Left renal pelvis (tissue), 4 donors: ENCODE measurements at places on chromosomes 2 and 18. TPM values are rescaled to one million over a fixed set of nuclear protein-coding genes. Genes with fewer than 3 reads are reported as not detected.

HOXD12 gene
- 0.86 TPM for polyA plus RNA-seq

SIX2 gene
- 26.4 TPM for polyA plus RNA-seq

MAP3K19 gene
- 0.63 TPM for polyA plus RNA-seq

PGAP1 gene
- polyA plus RNA-seq: 28.3 TPM

PROM2 gene
- polyA plus RNA-seq: 50.5 TPM

GRCh38 chr18:35999925-36000324, 27.4 kb downstream of the RMP24 start:
- DNase-seq: no peak

DNA sequence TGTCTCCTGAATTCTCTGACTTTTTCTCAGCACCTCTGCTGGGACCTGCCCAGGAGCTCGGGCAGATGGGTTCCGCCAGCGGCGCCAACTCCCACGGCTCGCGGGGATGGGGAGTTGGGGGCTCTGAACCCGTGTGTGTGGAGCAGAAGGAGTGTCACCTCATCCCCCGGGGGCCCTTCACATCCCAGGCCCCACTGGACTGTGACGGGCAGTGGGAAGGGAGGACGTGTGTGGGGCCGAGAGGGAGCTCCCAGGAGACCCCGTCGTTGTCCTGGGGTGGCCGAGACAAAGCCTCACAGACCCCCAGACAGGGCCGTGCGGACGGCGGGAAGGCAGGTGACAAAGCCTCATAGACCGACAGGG, 130.0 kb upstream of the CTDP1 start:
- no peak for DNase-seq

- DNase-seq: no peak
Measured at GRCh38 chr2:33442528-33443079, 33.8 kb upstream of the RASGRP3 start.

DNA sequence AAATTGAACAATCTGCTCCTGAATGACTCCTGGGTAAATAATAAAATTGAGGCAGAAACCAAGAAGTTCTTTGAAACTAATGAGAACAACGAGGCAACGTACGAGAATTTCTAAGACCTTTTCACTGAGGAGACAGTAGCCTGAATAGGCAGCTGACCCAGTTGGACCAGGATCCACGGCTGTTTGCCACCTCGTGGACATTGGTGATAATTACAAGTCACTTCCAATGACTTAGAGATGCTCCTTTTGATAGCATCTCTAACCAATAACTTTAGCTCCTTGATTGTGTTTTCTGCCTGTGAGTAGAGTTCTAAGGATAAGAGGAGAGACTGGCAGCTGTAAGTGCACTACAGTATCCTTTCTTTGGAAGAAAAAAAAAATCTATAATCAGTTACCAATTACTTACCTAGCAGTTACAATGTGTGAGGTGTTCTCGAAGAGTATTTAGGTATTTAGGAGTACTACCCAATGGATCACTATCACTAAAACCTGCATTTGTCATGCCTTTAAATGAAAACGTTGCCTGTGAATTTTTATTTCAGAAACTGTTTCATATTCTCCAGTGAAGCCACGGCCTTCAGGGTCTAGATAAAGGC, 31.3 kb upstream of the CNTNAP5 start:
- no peak for DNase-seq

DNA sequence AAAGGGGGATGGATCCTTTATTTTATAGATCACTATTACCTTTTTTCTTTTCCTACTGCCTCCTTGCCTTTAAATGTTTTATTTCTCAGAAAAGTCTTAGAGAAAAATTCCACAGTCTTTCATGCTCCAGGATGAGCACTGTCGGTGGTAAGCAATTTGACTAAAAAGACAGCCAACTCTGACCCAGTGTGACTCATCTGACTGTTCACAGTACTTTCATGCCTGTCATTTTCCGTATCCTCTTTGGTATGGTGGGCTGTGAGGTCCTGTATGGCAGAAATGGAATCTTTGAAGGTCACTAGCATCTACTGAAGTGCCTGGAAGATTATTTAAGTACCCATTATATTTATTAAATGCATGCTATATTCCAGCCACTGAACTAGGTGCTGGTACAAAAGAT, 2.1 kb upstream of the RFTN2 start:
- no peak for DNase-seq

DNA sequence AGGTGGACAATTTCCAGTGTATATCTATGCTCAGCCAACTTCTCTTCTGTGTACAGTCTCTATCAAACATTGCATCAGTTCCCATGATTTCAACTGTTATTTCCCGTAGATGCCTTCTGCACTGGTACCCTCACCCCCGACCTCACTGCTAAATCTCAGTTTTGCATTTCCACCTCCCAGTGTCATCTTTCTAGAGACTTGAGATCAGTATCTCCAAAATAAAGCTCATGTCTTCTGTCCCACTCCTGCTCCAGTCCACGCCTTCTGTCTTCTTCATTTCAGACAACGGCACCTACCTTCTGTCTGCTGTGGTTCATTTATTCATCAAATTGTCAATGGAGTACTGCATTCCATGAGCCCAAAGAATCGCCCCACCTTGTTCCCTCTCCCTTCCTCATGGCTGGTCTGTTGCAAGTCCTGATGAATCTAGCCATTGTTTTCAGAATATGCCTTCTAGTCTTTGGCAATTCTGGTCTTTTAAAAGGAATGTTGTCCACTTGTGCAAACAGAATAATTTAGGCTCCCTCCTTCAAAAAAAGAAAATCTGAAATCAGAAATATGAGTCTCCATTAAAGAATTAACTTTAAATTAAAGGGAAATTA, 23.3 kb upstream of the NPAS2 start:
- DNase-seq: no peak

DNA sequence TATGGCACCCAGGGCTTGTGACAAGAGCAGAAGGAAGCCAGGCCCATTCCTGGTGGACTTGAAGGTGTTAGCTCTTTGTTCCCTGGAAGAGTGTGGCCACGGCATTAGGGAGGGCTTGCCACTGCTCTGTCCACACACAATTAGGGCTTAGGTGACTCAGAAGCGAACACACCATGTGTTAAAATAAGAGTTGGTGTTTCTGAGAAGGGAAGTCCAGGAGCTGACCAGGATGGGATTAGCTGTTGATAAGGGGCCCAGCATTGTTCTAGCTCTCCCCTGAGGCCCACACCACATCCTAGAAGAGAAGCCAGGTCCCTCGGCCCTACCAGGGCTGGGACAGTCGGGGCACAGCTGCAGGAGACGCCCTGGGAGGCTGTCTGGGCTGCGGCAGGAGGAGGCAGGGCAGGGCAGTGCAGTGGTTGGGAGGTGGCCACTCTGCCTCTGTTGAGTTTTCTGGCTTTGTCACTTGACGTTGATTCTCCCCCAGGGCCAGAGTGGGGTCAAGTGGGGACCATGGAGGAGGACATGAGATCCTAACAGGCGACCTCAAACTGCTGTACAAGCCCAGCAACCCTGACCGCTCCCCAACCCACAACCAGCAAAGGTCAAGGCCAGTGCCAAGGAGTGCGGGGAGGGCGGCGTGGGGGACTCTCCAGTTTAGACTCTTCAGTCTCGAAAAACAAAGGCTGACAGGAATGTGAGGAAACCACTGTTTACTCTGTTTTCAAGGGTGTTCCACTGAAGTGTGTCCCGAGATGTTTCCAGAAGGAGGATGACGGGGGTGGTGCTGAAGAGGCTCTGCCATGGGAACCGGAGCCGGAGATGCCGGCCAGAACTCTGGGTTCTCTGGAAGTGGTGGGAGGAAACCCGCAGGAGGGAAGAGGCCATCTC, 16.8 kb downstream of the GNLY start:
- no peak for DNase-seq

GRCh38 chr2:188293601-188294351, 2.1 kb downstream of the GULP1 start:
- DNase-seq: no peak

DNA sequence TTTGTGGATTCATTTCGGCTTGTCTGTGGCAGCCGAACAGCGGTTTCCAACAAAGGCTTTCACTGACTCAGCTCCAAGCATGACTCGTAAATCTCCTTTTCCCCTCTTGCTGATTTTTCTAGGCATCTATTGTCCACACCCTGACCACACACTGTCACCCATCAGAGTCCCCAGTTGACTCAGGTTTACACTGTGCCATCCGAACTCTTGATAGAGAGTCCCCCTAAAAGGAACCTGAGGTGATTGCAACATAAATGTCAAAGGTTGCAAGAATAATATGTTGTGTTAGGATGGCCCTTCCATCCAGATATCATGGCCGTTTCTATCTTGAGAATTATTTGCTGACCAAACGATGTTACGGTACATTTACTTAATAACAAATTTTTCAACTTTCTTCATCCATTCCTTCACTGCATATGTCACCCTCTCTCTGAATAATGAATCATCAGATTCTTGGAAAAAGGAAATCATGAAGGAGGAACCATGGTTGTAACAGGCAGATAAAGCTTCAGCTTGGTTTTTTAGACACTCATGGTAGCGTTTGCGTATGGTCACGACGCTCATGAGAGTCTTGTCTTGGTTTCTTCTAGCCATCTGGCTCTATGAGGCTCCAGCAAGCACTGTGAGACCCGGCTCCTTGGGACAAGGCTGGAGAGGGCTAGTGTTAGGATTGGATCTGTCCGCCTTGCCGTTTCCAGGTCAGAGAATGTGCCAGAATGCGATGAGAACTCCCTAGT, 72.1 kb downstream of the NPAS2 start:
- no peak for DNase-seq

DNA sequence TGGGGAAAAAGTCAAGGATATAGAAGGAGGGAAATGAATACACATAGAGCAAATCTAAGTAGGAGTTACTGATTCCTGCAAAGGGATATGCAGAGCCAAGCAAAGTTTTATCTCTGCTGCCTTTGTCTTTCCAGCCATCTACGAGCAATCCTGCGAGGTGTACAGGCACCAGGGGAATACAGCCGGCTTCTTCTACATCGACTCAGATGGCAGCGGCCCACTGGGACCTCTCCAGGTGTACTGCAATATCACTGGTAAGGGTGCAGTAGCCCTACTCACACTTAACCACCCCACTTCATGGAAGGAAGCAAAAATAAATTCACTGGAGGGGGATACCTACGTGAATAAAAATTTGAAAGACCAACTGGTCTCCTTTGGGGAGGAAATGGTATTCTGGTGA, 584.6 kb downstream of the CNTNAP5 start:
- no peak for DNase-seq

GRCh38 chr2:46979571-46979979, 64.0 kb upstream of the MCFD2 start:
- no peak for DNase-seq

GRCh38 chr2:236753606-236754270, 184.1 kb downstream of the ACKR3 start:
- no peak for DNase-seq

GRCh38 chr2:19021100-19021476, 337.3 kb downstream of the OSR1 start:
- DNase-seq: no peak

- DNase-seq: peak; percentile 76
Measured at GRCh38 chr2:64404002-64404731, 49.8 kb upstream of the LGALSL start.

DNA sequence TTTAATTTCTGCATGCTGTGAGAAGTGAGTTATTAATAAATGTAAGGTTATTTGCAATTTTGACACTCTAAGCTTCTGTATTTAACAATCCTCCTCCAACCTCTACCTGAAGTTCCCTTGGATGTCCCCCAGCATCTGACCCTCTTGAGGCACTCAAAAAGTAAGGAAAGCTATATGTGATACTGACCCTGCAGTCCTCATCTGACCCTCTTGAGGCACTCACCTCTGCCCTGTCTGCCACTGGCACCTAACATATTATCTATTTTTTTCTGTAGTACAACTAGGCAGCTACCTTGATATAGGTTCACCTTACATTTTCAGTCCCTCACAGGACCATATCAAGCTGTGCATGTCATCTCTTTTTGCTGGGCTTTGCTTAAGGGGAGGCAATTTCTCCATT, 583.4 kb upstream of the PKDCC start:
- no peak for DNase-seq

DNA sequence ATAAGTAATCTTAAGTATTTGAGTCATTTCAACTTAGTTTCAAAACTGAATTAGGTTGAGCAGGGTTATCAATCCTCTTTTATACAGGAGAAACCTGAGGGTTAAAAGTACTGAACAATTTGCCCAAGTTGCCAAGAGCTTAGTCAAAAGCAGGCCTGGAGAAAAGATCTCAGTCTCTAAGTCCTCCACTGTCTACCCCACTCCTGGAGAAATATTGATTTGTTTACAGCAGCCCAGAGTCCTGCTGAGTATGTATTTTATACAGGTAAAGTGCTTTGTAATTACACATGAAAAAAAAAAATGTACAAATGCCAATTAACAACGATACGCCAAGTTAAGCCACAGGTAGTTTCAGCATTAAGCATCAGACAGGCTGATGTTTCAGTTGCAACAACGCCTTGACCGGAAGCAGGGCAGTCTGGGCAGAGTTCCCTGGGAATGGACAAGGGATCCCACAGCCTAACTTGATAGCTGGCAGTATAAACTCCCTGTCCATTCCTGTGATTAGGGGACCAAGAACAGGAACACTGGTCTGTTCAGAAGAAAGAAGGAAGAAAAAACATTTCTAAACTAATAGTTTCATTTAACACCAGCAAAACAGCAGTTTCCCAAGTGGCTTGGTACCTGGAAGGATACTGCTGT, 132.9 kb downstream of the MYO5B start:
- no peak for DNase-seq
